DMS79 (cell line): ENCODE measurements at places on chromosomes 1 and 21.

- DNase-seq, result no peak
Measured at GRCh38 chr1:156128654-156129597, 14.4 kb downstream of the LMNA start.

- DNase-seq, result no peak
Measured at GRCh38 chr1:68906431-68906830, 409.5 kb upstream of the DEPDC1 start.

- no peak for DNase-seq
Measured at GRCh38 chr1:3738943-3739342, 13.3 kb upstream of the CCDC27 start.

DNA sequence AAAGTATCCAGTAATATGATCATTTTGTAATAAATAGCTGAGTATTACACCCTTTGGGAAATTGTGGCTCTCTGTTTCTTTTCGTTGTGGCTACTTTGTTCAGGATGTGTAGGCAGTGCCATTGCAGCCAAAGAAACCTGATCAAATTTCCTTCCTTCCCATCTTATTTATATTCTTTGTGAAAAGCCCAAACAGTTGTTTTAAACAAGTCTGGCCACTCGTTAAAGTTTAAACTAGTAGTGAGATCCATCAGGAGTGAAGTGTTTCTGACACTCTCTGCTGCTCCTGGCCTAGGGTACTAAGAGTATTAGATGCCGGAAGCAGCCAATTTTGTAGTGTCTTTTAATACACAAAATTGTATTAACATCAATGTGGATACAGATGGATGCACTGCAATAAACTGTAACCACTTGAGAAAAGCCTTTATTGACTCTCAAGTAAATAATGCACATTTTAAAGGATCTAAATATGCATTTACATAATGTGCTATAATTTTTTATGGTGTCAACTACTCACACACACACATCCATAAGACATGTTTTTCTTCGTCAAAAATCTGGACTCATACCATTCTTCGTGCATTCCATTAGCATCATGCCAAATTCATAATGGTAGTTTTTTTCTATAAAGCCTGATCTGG lies 317.9 kb downstream of the NFIA start:
- DNase-seq, result peak; percentile 75

DNA sequence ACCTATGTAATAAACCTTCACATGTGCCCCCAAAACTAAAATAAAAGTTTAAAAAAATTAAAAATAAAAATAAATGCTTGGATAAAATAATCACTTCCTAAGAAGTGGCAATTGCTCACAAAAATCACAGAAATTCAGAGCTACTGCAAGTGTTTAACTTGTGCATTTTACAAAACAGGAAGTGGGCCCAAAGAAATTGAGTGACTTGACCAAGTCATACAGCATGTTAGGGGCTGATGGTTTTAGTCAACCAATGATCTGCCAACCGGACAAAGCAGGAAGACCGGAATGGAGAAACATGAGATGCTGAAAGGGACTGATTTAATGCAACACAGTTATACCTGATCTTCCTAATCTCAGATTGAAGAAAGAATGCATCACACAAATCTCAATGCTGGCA lies 96.5 kb downstream of the SMYD2 start:
- DNase-seq, result no peak

GRCh38 chr1:222263791-222264190 lies 284.1 kb downstream of the HHIPL2 start:
- no peak for DNase-seq
